ENCODE measurements at places on chromosomes 11 and 22.
A peak's percentile ranks its signal among the peaks of the same experiment; 100 is the strongest.

DNA sequence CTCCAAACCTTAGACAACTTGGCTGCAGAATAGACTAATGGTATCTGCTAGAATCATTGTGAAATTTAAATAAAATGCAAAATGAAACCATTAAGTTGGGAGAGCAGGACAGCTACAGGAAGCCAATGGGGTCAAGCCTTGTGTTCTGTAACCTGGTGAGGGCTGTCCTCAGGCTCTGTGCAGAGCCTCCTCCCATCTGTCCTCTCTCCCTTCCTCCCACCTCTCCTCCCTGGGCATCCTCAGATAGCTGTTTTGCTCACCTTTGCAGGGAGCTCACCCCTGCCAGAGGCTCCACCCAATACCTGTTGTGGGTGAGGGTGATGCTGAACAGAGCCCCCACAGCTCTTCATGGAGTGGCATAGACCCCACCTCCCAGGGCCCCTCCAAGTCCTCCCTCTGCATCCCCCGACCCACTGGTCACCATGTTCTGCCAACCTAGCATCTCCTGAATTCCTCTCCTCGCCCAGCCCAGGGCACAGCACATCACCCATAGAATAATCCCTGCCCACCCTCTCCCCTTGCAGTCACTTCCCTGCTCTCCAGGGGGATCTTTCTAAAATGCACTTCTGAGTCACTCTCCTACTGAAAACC lies 100.3 kb downstream of the PDE2A start:
- DNase-seq: no peak

DNA sequence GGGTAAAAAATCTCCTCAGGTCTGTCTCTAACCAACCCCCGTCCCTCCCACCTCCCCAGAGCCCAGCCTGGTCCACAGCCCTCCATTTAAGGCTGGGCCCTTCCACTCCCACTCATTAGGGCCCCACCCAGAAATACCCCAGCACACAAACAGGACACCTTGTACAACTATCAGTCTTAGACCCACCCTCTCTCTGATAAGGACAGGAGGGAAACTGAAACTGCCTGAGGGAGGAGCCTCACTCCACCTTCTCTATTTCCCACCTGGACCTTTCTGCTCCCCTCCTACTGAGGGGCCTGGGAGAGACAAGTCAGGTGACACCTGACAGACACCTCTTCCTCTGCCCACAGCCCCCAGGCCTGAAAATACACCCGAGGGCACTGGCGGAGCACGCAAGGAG lies 90.2 kb downstream of the PLEKHA7 start:
- DNase-seq: no peak

DNA sequence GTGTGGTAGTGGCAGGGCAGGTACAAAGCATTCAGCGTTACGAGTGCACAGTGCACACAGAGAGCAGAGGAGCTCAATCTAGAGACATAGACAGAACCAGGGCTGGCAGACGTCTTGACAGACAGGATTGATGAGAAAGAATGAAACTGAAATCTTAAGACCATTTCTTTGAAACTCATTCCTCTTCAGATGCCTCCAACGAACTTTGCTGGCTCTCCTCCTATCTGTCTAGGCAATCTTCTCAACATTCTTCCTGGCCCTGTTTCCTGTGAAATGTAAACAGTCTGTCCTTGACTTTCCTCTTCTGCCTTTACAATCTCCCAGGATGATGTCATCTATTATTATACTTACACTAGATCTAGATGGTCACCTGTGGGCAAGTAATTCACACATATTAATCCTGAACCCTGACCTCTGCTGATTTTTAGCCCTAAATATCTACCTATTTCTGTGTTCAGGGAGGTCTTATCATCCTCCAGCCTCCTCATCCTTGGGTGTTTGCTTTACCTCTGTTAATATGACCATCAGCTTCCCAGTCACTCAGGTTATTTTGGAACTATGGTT lies 119.5 kb downstream of the ENTHD1 start:
- peak; percentile 38 for DNase-seq

GRCh38 chr22:24485608-24486007 lies 9.5 kb upstream of the UPB1 start:
- peak; percentile 24 for DNase-seq

DNA sequence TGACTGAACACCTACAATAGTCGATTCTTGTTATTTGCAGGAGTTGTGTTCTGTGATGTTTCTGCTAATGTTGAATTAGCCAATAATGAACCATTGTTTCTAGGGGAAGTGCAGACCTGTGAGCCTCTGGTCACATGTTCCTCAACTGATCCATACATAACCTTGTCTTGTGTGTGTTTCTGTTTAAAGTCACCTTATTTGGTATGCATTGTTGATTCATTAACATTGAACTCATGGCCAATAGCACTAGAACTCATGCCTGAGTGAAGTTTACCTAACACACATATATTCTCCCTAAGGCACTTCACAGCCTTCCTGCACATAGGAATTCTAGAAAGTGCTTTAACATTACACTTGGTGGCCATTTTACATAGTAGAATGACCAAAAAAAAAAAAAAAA lies 271.8 kb upstream of the PLET1 start:
- no peak for DNase-seq

- peak; percentile 52 for DNase-seq
Observed at GRCh38 chr11:6505577-6506240, 8.6 kb downstream of the DNHD1 start.

- no peak for DNase-seq
Observed at GRCh38 chr11:124172101-124172500, 11.0 kb upstream of the OR10D3 start.

DNA sequence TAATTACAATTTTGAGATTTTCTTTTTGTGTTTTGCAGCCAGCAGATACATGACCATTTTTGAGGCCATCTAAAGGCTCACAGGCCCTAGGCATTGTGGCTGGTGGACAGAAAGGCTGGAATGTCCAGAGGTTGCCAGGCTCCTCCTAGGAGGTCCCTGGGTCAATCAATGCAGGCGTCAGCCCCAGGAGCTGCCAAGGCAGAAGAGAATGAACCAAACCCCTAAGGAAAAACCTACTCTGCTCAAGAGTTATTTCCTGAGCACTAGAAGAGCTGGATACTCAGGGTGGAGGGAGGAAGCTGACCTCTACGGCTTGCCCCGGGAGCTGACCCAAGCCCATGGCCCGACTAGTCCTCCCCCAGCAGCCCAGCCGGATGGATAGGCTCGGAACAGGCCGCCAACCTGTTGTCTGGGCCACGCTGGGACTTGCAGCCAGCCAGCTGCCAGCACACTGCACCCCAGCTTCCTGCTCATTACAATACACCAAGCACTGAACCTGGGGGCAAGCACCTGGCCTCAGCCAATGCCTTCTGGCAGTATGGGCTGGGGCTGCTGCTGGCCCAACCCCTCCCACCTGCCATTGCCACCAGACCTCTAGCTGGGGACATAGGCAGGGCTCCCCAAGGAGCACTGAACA lies 5.7 kb upstream of the SCGB1A1 start:
- no peak for DNase-seq

DNA sequence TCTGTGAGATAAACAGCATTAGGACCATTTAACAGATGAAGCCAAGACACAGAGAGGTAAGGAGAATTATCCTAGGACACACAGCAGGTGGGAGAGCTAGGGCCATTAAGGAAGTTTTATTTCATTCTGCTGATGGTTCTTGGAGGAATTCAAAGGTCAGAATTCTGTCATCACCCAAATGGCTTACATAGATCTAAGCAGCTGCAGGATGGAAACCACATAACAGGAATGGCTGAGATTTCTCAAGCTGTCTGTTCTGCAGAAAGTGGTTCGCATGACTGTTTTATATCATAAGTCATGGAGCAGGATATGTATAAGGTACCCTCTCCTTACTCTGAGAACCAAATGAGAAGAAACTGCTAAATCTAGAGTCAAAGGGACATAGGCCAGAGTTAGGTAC lies 163.2 kb upstream of the NARS2 start:
- DNase-seq: no peak

- no peak for DNase-seq
Observed at GRCh38 chr11:69928121-69928520, 108.9 kb upstream of the FGF3 start.

- peak; percentile 58 for DNase-seq
Observed at GRCh38 chr22:40024201-40025061, 29.7 kb downstream of the FAM83F start.

GRCh38 chr11:130629039-130629438 lies 180.6 kb downstream of the ADAMTS15 start:
- DNase-seq: no peak

DNA sequence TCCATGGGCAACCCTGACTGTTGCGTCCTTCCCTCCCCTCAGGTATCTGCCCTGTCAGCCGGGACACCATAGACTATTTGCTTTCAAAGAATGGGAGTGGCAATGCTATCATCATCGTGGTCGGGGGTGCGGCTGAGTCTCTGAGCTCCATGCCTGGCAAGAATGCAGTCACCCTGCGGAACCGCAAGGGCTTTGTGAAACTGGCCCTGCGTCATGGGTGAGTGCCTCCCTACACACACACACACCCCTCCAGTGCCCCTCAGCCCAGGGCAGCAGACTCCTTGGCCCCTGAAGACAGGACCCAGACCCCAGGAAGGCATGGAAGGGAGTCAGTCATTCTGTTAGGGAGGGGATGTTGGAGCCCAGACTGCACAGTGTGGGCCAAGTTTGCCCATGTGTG lies 17.9 kb upstream of the UVRAG start:
- no peak for DNase-seq

DNA sequence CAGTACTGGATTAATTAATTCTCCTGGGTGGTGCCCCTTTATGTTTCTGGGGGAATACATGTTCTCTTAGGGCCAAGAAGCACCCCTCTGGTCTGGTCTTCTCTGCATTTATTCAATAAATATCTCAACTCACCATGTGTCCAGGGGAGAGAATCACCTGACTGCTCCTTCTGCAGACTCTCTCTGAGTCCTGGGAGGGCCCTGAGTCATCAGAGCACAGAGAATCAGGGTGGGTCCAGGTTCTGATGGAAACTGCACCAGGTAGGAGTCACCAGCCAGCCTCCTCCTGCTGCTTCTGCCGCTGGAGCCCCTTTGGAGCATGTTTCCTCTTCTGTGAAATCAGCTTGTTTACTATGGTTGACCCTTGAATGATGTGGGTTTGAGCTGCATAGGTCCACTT lies 107.7 kb upstream of the PLET1 start:
- DNase-seq: no peak

DNA sequence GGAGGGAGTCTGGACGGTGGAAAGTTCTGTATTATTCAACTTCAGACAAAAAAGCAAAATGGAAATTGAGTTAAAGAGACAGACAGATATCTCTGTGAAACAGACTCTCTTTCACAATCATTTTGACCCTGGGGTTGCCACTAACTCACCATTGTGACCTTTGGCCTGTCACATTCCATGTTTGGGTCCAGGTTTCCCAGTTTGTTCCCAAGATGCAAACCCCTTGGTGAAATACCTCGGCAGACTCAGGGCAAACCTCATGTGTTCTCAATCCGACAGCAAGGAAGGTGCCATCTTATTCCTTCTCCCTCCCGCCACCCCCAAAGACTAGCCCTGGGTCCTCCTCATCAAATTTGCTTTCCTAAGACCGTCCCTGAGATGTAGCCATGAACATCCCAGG lies 41.8 kb downstream of the GALNT18 start:
- DNase-seq: no peak

- DNase-seq: no peak
Observed at GRCh38 chr11:126138636-126139035, 72.8 kb downstream of the RPUSD4 start.

- DNase-seq: no peak
Observed at GRCh38 chr11:47553406-47553743, 443 bp upstream of the CELF1 start.

DNA sequence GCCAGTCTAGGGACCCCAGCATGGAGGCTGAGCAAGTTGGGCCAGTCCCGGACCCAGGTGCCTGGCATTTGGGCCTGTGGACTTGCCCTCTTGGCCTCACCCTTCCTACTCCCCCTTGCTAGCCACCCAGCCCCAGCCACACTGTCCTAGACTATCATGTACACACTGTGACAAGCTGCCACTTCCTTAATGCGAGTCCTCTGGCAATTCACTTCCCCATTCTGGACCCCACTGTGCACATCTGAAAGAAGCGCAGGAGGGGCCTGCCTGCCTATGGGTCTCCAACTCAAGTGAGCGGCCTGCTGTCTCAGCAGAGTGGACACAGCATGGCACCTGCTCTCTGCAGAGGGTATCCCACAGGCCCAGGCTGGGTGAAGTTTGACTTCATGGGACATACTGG lies 68.5 kb upstream of the LMO1 start:
- DNase-seq: no peak

- no peak for DNase-seq
Observed at GRCh38 chr22:46894081-46894671, 131.7 kb downstream of the TBC1D22A start.

DNA sequence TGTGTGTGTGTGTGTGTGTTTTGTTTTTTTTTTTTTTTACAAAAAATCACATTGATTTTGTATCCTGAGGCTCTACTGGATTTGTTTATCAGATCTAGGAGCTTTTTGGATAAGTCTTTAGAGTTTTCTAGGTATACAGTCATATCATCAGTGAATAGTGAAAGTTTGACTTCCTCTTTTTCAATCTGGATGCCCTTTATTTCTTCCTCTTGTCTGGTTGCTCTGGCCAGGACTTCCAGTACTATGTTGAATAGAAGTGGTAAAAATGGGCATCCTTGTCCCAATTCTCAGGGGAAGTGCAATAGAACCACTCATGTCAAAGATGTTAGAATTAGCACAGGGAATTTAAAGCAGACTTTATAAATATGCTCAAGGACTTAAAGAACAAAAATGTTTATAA lies 32.6 kb upstream of the PRDM11 start:
- no peak for DNase-seq

DNA sequence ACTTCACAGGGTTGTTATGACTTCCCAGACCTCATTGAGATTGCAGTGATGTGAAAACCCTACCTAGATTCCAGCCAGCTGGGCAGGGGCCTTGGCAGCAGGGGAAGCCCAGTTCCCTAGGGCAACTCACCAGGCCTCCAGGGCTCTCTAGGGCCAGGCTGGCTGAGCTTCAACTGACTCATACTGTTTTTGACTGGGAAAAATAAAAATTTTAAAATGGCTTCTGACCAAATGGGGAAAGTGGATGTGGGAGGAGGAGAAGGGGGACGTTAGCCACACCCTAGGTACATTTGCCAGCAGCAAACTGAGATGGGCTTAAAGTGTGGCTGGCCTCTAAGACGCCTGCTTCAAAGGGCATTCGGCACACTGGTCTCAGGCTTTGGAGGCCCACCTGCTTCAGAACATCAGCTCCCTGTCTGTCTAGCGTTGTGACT lies 39.0 kb downstream of the BMAL1 start:
- DNase-seq: no peak

GRCh38 chr22:27755521-27756211 lies 45.9 kb downstream of the MN1 start:
- DNase-seq: no peak

GRCh38 chr11:74004759-74005615 lies 3.9 kb downstream of the UCP3 start:
- DNase-seq: peak; percentile 91

GRCh38 chr11:12409621-12410005 lies 32.2 kb downstream of the PARVA start:
- DNase-seq: no peak

DNA sequence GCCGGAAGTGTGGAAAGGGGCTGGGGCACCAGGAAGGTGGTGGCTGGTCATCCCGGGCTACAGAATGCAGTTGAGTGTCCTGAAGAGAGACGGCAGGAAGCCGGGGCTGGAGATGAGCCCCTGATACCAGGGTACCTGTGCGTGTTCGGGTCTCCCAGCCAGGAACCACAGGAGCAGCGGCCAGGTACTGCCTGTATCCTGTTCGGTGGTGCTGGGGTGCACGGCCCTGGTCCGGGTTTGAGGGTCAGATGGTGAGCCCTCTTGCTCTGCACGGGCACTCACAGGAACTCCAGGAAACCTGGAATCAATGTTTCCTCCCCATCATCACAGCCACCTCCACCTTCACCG lies 253.1 kb upstream of the B3GAT1 start:
- no peak for DNase-seq

GRCh38 chr11:65565624-65566453 lies 4.4 kb upstream of the ZNRD2 start:
- peak; percentile 86 for DNase-seq
